Fibroblast of lung (primary cell): ENCODE measurements at places on chromosomes 13 and 19. TPM values are rescaled to one million over a fixed set of nuclear protein-coding genes. Genes with fewer than 3 reads are reported as not detected.

Gene SYCN
- not detected in 2 replicates for total RNA-seq

Gene PMIS2
- not detected in 2 replicates for total RNA-seq

Gene CERS4
- 17.0 and 27.0 TPM in 2 replicates for total RNA-seq

Gene LGALS14
- not detected in 2 replicates for total RNA-seq

Gene ACP7
- total RNA-seq = not detected in 2 replicates

Gene CEACAM8
- not detected in 2 replicates for total RNA-seq

Gene ZNF486
- total RNA-seq = 4.1 and 4.6 TPM in 2 replicates

Gene F2RL3
- total RNA-seq = under 0.01 TPM in 1 of 2 replicates, not detected in the other

Gene KCTD15
- 9.7 and 26.5 TPM in 2 replicates for total RNA-seq

DNA sequence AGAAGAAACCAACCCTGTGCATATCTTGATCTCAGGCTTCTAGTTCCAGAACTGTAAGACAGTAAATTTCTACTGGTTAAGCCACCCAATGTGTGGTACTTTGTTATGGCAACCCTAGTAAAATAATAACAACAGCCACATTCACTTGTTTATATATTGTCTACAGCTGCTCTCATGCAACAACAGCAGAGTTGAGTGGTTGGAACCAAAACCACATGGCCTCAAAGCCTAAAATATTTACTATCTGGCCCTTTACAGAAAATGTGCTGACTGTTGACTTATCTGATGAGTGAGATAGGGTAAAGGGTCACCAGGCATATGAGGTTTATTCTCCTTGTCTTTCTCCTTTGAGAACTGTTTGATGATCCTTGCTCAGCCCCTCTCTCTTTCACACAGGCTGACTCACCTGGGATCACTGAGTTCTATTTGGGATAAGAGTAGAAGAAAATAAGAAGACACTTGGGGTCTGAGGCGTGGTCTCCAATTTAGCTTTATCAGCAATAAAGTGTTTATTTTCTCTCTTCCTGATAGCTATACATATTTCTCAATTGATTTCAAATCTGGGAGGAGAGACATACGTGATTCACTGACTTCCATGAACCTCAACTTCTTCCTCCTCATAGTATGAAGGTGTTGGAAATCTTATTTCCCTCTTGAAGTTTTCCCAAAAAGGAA is 227.5 kb upstream of the STARD13 start:
- no peak overlapping the region for H3K27ac ChIP-seq
- H3K4me3 ChIP-seq = no peak overlapping the region
- H3K27me3 ChIP-seq = no peaks in the 10 kb centered on the region
- H3K36me3 ChIP-seq = no peaks in the 10 kb centered on the region

DNA sequence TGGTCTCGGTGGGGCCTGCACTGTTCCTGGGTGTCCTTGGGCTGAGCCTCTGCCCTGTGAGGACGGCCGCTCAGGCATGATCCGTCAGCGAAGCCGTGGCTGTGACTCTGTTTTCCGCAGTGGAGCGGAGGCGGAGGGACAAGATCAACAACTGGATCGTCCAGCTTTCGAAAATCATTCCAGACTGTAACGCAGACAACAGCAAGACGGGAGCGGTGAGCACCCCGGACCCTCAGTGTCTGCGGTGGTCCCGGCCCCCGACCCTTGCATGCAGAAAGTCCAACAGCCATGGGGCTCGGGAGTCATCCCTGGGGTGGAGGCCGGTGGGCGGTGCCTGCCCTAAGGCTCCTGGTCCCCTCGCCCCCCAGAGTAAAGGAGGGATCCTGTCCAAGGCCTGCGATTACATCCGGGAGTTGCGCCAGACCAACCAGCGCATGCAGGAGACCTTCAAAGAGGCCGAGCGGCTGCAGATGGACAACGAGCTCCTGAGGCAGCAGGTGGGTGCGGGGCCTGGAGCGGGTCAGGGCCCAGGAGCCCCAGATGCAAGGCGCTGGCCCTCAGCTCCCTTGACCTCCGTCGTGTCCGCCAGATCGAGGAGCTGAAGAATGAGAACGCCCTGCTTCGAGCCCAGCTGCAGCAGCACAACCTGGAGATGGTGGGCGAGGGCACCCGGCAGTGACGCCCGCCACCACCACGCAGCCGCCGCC is 3.6 kb upstream of the HAMP start:
- no peaks in the 10 kb centered on the region for H3K27me3 ChIP-seq
- DNase-seq = no peak
- H3K36me3 ChIP-seq = peaks cover 7% of the 10 kb centered on the region
- no peak overlapping the region for H3K4me3 ChIP-seq
- no peaks in the 10 kb centered on the region for H3K4me1 ChIP-seq
- no peak overlapping the region for H3K27ac ChIP-seq

DNA sequence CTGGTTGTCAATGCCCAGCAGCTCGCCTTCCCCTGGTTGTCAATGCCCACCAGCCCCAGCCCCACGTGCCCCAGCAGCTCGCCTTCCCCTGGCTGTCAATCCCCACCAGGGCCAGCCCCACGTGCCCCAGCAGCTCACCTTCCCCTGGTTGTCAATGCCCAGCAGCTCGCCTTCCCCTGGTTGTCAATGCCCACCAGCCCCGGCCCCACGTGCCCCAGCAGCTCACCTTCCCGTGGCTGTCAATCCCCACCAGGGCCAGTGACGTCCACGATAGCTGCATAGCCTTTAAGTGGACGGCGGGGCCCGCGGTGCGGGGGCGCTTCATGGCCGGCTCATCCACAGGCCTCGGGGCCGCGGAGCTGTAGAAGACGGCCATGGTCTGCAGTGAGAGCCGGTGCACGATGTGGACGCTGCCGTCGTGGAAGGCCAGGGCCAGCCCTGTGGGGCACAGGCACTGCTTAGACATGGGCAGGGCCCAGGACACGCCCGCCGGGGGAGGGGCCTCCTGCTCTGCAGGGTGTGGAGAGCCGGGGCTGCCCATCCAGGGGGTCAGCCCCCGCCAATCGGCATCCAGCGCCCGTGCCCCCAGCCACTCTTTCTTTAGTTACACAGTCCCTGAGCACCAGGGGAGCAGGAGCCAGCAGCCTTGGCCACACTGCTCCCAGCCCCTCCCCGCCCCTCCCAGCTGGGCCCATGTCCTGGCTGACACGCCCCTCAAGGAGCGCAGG is 13.1 kb downstream of the MED16 start:
- no peaks in the 10 kb centered on the region for H3K4me1 ChIP-seq
- no peak overlapping the region for H3K27ac ChIP-seq
- no peaks in the 10 kb centered on the region for H3K27me3 ChIP-seq
- no peak for DNase-seq

- no peaks in the 10 kb centered on the region for H3K27me3 ChIP-seq
- H3K4me1 ChIP-seq = no peaks in the 10 kb centered on the region
- H3K36me3 ChIP-seq = peaks cover 2% of the 10 kb centered on the region
- H3K27ac ChIP-seq = no peak overlapping the region
- H3K4me3 ChIP-seq = no peak overlapping the region
Observed at GRCh38 chr19:57978586-57979289, 4.4 kb upstream of the C19orf18 start.

GRCh38 chr19:10915130-10916091 is 13.0 kb downstream of the YIPF2 start:
- H3K4me1 ChIP-seq = peaks cover 13% of the 10 kb centered on the region
- no peaks in the 10 kb centered on the region for H3K27me3 ChIP-seq
- H3K36me3 ChIP-seq = peaks cover 17% of the 10 kb centered on the region
- H3K27ac ChIP-seq = peak overlapping the region; percentile 39
- peak; percentile 89 for DNase-seq

- no peak for DNase-seq
- H3K4me3 ChIP-seq = no peak overlapping the region
- H3K4me1 ChIP-seq = no peaks in the 10 kb centered on the region
- no peak overlapping the region for H3K27ac ChIP-seq
Observed at GRCh38 chr19:32873247-32873959, 3.8 kb upstream of the SLC7A9 start.

DNA sequence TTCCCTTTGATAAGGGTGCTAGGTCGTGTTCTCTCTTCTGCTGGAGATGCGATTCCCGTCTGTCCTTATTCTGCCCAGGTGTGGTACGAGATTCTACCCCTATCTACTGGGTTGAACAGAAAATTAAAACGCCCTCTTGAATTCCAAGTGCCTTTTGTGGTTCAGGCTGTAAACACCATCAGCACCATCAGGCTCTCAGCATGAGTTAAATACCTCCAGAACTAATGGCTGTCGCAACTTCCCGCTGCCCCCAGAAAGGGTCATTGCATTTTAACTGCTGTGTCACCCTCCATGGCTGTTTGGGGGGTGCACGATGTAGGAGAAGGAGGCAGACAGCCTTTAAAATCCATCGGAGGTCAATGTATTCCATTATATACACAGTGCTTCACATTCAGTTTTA is 177.4 kb downstream of the OXGR1 start:
- H3K4me3 ChIP-seq = no peak overlapping the region
- no peaks in the 10 kb centered on the region for H3K36me3 ChIP-seq
- H3K27ac ChIP-seq = no peak overlapping the region
- no peaks in the 10 kb centered on the region for H3K27me3 ChIP-seq

GRCh38 chr13:19822673-19823072 is 39.9 kb upstream of the PSPC1 start:
- H3K27me3 ChIP-seq = no peaks in the 10 kb centered on the region
- no peak for DNase-seq
- no peaks in the 10 kb centered on the region for H3K4me1 ChIP-seq
- no peak overlapping the region for H3K27ac ChIP-seq
- H3K36me3 ChIP-seq = peaks cover 5% of the 10 kb centered on the region

DNA sequence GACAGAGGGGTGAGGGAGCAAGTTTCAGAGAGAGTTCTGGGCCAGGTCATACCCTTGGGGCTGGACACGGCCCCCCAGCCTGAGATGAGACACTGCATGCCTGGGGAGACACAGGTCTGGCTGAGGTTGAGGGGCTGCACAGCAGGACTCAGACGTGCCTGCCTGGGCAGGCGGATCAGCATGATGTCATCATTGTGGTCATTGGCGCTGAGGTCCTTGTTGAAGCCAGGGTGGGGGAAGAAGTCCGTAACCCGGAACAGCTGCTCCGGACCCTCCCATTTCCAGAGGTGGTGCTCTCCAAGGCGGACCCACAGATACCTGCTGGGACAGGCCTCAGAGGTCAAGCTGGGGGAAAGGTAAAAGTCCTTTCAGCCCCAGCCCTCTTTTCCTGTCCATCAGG is 5.0 kb upstream of the KLK8 start:
- no peak overlapping the region for H3K27ac ChIP-seq
- H3K4me3 ChIP-seq = no peak overlapping the region
- H3K27me3 ChIP-seq = no peaks in the 10 kb centered on the region
- H3K36me3 ChIP-seq = no peaks in the 10 kb centered on the region

GRCh38 chr13:40217675-40218074 is 448.8 kb downstream of the FOXO1 start:
- DNase-seq = no peak
- no peak overlapping the region for H3K4me3 ChIP-seq
- no peaks in the 10 kb centered on the region for H3K4me1 ChIP-seq
- no peaks in the 10 kb centered on the region for H3K36me3 ChIP-seq
- no peaks in the 10 kb centered on the region for H3K27me3 ChIP-seq

DNA sequence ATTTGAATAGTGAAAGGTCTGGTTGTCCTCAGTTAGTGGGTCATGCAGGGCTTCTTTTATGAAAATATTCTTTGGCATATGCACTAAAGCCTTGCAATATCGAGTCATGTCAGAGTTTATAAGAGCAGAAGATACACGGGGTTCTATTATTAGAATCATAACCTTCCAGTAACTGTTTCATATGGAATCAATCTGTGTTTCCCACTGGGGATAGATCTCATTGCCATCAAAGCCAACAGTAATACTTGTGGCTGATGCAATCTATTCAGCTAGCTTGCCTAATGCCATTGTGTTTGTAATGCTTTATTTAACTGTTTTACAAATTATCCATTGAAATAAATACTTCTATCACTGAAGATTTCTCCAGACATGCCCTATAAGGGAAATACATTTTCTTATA is 746.9 kb upstream of the PCDH9 start:
- no peak overlapping the region for H3K4me3 ChIP-seq
- no peak overlapping the region for H3K27ac ChIP-seq
- DNase-seq = peak; percentile 47
- H3K36me3 ChIP-seq = no peaks in the 10 kb centered on the region
